Calu3 (cell line): ENCODE measurements at places on chromosomes 1 and 21. TPM values are rescaled to one million over a fixed set of nuclear protein-coding genes. Genes with fewer than 3 reads are reported as not detected.
A peak's percentile ranks its signal among the peaks of the same experiment; 100 is the strongest.

DNA sequence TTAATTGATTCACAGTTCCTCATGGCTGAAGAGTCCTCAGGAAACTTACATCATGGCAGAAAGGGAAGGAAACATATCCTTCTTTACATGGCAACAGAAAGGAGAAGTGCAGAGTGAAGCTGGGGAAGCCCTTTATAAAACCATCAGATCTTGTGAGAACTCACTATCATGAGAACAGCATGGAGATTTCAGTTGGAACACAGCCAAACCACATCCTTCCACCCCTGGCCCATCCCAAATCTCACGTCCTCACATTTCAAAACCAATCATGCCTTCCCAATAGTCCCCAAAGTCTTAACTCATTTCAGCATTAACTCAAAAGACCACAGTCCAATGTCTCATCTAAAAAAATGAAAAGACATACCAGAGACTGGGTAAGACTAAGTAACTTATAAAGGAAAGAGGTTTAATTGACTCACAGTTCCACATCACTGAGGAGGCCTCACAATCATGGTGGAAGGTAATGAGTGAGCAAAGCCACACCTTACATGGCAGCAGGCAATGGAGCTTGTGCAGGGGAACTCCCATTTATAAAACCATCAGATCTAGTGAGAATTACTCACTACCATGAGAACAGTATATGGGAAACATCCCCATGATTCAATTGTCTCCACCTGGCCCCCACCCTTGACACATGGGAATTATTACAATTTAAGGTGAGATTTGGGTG, 105.2 kb downstream of the MRPL39 start:
- no peak for DNase-seq

DNA sequence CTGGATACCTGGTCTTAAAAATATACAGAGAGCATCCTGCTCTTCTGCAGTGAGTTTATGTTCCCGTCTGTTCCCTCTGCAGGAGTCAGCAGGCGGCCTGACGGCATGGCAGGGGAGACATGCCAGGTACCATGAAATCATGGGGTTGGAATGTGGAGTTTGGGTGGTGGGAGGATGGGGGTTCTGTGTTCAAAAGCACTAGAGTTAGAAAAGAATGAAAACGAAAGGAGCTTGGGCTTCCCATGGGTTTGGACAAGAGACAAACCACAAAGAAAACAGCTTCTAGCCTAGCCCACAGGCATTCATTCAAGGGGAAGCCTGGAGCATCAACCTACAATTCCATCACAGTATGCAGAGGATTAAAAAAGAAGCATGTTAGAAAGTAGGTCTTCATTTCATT, 59.9 kb downstream of the WARS2 start:
- DNase-seq = peak; percentile 25

- DNase-seq = no peak
Observed at GRCh38 chr1:2506007-2506860, 20.2 kb downstream of the PANK4 start.

The ABCA4 gene
- 0.31 and 0.37 TPM in 2 replicates for total RNA-seq

The ERRFI1 gene
- total RNA-seq = 74.9 and 83.0 TPM in 2 replicates

The ERO1B gene
- 4.4 and 6.4 TPM in 2 replicates for total RNA-seq

The LCA5L gene
- total RNA-seq = 1.7 and 2.0 TPM in 2 replicates
